AG08396 (cell line): ENCODE measurements at places on chromosomes 11 and 22.

GRCh38 chr22:19277785-19278184 lies 13.7 kb downstream of the CLTCL1 start:
- no peak for DNase-seq

- DNase-seq: no peak
Observed at GRCh38 chr11:36729825-36730224, 131.8 kb upstream of the RAG2 start.

GRCh38 chr11:122186439-122187080 lies 70.5 kb upstream of the BLID start:
- DNase-seq: peak; percentile 17

GRCh38 chr11:64603411-64604110 lies 12.5 kb downstream of the SLC22A12 start:
- no peak for DNase-seq

- DNase-seq: no peak
Observed at GRCh38 chr11:47187723-47188122, 1.5 kb upstream of the PACSIN3 start.

DNA sequence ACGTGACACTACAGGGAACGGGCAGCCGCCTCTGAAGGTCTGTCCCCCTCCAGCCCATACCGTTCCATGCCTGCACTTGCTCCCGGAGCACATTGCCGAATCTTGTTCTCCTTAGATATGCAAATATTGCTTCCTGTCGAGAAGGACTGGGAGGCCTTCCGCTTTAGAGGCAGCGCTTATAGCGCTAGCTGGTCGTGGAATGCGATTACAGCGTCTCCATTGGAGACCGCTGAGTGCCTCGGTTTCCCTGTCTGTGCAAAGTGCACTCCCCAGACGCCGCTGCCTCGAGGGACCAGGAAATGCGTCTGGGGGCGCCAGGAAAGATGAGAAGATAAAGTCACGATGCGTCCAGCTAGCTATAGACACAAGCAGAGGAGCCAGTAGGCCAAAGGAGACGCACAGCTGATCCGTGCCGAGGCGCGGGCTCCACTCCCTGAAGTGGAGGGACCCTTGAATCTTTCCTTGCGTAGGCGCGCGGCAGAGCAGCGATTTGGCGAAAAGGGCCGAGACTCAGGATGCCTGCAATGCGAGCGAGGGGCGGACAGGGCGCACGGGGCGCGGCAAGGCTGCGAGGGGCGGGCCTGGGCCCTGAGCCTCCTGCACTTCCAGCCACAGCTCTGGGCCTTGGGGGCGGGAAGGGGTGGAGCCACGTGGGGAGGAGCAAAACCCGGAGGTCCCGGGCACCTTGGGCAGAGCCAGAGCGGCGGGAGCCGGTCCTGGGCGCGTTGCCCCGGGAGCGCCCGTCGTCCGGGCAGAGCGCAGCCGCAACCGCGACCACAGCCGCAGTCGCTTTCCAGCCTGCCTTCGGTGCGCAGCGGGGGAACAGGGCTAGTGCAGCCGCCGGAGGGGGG lies at the start of gene RASSF10:
Gene RASSF10, plus strand, starts transcription at position 692 of the 851 bp plus-strand sequence. CDS start 261 bp downstream, outside the sequence.
- peak; percentile 39 for DNase-seq

DNA sequence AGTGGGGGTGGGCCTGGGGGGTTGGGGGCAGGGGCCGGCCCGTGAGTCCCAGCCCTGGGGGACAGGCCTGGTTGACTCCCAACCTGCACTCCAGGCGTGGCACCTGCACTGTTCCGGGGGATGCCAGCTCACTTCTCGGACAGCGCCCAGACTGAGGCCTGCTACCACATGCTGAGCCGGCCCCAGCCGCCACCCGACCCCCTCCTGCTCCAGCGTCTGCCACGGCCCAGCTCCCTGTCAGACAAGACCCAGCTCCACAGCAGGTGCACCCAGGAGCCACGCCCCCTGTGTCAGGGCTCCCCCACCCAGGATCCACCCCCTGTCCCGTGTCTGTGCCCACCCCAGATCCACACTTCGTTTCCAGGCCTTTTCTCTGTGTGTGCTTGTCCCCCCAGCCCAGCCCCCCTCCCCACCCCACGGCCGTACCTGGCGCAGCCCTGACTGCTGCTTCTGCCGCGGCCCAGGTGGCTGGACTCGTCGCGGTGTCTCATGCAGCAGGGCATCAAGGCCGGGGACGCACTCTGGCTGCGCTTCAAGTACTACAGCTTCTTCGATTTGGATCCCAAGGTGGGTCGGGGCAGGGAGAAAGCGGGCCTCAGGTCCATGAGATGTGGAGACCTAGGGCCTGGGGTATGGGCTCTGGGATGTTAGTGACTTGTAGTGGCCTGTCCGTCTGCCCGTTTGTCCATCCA lies 4.8 kb downstream of the FERMT3 start:
- no peak for DNase-seq

- DNase-seq: no peak
Observed at GRCh38 chr11:47591764-47592163, 2.4 kb downstream of the C1QTNF4 start.

DNA sequence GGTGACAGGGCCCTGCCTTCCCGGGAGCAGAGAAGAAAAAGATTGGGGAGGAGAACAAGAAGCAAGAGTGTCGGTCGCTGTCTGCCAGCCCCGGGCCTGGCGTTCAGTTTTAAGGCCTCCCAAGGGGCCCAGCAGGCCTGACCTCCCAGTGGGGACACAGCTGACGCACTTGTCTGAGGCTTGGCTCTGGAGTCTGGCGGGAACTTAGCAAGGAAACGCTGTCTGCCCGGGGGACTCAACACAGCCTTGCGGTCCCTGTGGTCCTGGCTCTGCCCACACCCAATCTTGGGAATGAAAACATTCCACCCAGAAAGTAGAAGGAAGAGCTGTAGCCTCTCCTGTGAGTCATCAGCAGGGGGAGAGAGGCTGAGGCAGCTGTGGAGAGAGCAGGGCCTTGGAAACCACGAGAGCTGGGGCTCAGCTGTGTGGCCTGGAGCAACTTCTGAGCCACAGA lies 54.4 kb downstream of the TRAF6 start:
- DNase-seq: peak; percentile 87
